ENCODE measurements at places on chromosomes 7 and 10.

GRCh38 chr7:157392256-157393037, 55.6 kb downstream of the DNAJB6 start:
- no peak for DNase-seq

DNA sequence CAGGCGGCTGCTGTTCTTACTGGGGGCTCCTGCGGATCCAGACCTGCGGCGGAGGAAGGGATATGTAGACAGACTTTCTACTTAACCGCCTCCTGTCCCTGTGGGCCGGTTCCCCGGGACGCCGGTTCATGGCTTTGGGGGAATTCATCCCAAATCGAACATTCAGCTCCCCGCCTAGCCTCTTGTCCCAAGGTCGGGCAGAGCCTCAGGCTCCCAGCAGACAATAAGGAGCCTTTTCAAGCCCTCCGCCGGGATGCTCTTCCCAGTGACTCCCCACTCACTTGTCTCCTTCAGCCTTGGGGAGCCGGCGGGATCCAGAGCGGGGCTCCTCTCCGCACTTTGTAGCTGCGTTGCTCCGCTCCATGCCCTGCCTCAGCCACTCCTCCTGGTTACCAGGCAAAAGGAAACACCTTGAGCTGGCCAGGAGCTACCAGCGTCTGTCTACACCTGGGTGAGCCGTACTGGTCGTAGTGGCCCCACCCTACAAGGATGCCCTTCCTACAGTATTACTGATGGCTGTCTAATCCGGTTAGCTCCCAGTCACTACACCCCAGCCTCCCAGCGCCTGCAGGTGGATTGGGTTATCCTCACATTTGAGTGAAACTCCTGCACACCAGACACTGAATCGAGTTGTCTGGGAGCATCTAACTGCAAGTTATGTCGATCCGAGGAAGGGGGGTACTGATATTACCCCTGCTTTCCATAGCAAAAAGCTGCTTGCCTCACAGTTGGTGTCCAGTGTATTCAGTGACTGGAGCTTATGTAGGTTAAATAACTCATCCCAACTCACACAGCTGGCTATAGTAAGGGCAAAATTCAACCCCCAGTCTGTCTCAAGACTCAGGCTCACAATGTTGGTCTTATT, at the start of gene C10orf95:
Gene C10orf95 (minus strand): TSS at position 439 of the 865 bp plus-strand sequence. CDS start 450 bp downstream, outside the sequence.
- DNase-seq = no peak

- no peak for DNase-seq
Measured at GRCh38 chr10:101467286-101467770, 113.4 kb downstream of the BTRC start.

DNA sequence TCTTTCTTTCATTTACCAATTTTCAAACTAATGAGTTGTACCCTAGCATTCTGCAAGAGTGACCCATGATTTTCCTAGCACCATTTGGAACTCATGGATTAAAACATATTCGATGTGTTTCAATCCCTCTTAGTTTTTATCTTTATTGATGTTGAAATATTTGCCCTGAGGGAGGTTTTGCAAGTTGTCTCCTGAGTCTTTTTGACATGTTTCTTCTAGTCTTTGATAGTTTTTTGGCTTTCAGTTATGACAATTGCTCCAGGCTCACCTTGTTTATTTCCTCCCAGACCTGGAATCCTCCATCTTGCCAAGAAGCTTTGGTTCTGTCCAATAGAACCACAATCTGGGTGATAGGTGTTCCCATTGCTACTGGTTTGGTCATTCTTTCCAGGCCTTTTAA, 327.8 kb downstream of the WDR11 start:
- DNase-seq = no peak

DNA sequence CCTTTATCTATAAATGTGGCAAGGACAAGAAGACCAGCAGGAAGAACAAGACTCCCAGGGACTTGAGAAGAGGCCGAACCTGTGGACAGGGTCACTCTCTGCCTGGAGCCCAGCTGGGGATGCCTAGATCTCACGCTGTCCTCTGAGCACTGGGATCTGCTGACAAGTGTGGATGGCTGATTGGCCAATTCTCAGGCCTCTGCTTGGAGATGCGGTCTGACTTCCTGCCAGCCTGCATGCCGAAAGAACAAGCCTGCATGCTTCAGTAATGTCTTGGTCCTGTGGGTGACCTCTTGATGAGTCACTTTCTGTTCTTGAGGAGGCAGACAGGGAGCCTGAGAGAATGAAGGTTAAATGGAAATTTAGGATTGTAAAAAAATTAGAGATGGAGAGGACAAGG, 84.7 kb downstream of the TMEM178B start:
- DNase-seq = no peak

DNA sequence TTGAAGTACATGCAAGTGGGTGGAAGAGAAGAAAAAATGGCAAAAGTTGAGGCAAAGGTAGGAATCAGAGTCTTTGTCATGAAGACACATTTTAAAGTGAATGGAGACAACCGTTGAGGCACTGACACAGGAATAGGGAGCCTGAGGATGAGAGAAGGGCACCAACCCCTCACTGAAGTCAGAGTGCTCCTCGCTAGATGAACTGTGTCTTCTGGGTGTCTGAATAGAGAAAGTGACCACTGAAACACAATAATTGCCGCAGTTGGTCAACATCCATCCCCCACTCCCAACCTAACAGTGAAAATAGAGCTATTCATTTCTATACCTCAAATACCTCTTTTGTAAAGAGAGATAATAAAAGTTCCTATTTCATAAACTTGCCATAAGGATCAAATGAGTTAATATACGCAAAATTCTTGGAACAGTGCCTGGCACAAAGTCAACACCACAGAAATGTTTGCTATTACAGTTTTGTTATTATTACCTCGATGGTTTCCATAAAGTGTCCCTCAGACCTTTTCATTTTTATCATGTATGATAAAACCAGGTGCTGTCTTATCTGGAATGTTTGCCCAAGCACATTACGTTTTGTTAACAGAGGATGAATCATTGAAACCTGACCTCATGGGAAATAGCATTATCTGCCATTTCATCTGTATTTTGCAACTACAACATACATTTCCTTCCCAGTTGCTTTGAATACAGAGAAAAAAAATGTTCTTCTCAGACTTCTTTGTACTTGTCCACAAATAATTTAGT, 61.8 kb upstream of the SP4 start:
- no peak for DNase-seq

GRCh38 chr7:121578669-121579068, 182.6 kb upstream of the FAM3C start:
- DNase-seq = no peak

GRCh38 chr7:42672339-42672999, 239.4 kb downstream of the C7orf25 start:
- no peak for DNase-seq

DNA sequence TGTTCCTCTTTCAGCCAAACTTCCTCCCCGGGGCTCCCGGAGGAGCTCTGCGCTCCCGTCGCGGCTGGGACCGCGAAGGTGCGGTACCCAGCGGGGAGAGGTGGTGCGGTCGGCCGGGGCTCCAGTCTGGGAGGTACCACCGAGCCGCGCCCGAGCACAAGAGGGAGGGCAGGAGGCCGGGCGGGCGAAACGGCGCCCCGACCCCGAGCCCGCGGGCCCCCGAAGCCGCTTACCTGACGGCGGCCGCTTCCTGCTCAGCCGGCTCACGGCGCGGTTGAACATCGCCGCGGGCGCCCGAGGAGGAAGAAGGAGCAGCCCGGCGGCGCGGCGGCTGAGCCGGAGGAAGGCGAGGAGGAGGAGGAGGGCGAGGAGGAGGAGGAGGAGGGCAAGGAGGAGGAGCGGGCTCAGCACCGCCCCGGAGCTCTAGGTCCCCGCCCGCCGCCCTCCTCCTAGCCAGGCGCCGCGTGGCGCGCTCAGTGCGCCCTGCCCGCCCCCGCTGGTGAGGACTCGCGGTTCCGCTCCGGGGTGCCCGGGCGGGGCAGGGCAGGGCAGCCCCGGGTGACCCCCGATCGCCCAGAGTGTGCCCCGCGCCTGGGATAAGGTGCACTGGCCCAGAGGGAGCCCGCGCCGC, at the start of gene RGS10:
Gene RGS10 (minus strand): TSS at position 363 of the 631 bp plus-strand sequence. CDS start 81 bp downstream, at position 282.
- peak; percentile 16 for DNase-seq

GRCh38 chr7:43721193-43721806, 8.0 kb downstream of the COA1 start:
- DNase-seq = peak; percentile 43

- DNase-seq = no peak
Measured at GRCh38 chr7:15417341-15417988, 144.3 kb downstream of the AGMO start.

- no peak for DNase-seq
Measured at GRCh38 chr10:53284615-53285182, 512.1 kb upstream of the MBL2 start.

GRCh38 chr10:7407368-7408290, 3.2 kb downstream of the SFMBT2 start:
- peak; percentile 68 for DNase-seq

Data from right lung (tissue), 10 donors.